ENCODE measurements at places on chromosomes 3 and 15.
A peak's percentile ranks its signal among the peaks of the same experiment; 100 is the strongest.

- DNase-seq, result peak; percentile 36
Measured at GRCh38 chr3:52831500-52832301, 1.2 kb upstream of the ITIH4 start.

DNA sequence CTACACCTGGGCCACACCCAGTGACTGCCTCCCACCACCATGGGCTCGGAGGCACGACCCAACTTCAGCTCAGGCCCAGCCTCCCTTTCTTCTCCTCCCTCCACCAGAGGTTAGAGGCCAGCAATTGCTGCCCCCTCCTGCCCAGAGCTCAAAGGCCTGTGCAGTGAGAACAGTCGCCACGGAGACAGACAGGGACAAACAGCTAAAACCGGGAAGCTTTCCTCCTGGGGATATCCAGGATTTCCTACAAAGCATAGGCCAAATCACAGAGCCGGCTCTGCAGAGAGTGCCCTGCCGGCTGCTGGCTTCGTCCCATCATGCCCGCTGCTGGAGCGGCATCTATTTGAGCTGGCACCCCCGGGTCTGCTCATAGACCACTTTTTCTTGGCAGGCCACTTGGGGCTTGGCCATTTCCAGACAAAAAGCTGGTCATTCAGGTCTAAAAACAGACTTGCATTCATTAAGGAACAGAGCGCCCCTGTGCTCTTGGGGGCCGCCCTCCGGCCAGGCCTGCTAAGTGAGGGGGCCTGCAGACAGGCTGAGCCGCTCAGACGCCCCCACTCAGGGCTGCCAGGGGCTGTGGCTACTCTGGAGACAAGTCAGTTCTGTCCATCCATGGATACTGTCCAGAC is 17.5 kb downstream of the GRAMD2A start:
- no peak for DNase-seq

GRCh38 chr3:57063032-57063431 is 2.6 kb downstream of the SPATA12 start:
- no peak for DNase-seq

DNA sequence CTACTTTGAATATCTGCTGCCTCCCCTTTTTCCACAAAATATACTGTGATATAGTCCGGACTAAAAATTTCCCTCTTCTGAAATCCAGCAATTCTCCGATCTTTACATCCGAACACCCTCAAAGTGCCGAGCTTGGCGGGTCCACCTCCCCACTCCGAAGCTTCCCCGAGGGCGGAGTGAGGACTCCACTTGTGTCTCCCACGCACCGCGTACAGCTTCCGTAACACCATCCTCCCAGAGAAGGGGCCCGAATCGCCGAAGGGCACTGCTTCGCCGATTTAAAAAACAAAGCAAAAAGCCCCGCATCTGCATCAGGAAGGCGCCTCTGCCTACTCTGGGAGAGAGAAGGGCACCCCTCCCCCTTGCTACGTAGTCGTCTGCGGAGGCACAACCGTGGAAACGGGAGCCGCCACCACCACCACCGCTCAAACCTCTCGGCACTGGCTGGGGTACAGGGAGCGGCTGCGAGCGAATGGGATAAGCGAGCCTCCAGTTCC is 551 bp downstream of the NCBP2 start:
- DNase-seq, result no peak

DNA sequence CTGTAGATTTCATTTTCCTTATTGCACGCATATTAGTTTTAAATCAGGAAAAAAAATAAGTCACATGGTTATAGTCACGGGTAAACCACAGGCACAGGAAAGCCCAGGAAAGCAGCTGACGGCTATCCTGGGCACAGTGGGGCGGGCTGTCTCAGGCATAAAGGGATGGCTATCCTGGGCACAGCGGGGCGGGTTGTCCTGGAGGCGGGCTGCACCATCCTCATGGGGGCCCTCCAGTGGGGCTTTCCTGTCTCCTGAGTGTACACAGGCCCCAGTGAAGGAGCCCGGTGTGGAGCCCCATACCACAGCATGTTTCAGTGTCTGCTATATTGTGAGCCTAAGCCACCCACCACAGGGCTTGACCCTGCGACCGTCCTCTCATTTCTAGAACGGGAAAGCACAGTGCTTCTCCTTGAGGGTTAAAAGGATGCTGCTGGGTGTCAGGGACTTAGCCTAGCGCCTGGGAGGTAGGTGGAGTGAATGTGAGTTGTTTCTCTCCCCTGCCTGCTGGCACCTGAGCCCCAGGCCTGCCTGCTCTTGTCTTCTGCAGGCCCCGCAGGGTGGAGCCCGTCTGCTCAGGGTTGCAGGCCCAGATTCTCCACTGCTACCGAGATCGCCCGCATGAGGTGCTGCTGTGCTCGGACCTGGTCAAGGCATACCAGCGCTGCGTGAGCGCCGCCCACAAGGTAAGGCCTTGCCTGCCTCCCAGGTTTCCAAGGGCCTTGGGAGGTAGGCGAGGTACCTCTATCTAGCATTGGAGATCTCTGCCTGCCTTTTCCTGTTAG is 25.9 kb upstream of the PLXNA1 start:
- DNase-seq, result no peak

- DNase-seq, result no peak
Measured at GRCh38 chr15:59801649-59802048, 112.5 kb upstream of the BNIP2 start.

- no peak for DNase-seq
Measured at GRCh38 chr3:175558261-175558660, 699.1 kb downstream of the NAALADL2 start.

GRCh38 chr3:2861120-2861519 is 249.1 kb downstream of the IL5RA start:
- no peak for DNase-seq

DNA sequence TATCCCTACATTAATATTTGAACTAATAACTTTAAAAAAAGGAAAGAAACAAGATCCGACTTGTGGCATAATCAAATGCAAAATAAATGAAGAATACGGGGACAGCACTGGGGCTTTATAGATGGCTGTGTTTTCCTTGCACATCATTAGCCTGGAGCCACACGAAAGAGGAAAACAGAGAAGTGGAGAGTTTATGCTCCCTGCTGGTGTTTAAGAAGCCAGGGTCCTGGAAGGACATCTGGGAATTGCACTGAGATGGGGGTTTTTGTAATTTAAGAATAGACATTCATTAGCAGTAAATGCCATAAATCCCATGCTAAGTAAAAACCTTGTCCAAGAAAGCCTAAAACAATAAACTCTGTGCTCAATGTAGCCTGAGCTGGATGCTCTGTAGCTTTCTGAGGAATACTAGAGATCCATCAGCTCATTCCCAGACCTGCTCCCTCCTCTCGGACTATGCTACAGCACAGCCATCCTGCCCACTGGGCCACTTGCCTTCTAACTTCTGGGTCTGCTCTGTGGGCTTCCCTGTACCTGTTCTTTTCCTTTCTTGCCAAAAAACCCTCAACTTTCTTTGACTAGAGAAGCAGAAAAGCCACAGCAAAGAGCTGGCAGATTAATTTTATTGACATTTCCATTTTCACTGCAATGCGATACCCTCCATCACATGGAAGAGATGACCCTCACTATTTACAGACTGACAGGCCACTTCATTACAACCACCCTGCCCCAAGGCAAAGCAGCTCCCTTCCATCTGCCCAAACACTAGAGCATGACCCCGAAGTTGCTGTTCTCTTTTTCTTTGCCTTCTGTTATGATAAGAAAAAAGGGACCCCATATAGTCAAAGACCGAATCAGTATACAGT is 62.3 kb downstream of the MEIS2 start:
- DNase-seq, result no peak

DNA sequence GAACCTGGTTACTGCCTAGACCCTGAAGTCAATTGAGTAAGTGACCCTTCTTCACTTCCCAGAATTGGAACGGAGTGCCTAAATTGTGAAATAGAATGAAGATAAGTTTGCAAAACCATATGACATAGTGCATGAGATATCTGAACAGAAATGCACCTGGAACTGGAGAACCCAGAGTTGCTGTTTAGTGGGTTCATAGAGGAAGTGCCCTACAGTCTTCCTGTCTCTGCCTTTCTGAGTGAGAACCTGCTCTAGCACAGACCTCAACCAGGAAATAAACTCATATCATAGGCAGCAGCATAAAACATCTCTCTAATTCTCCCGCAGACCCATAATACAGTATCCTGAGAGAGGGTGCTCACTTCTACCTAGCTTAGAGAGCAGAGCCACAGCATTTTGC is 82.9 kb downstream of the EOMES start:
- DNase-seq, result no peak

DNA sequence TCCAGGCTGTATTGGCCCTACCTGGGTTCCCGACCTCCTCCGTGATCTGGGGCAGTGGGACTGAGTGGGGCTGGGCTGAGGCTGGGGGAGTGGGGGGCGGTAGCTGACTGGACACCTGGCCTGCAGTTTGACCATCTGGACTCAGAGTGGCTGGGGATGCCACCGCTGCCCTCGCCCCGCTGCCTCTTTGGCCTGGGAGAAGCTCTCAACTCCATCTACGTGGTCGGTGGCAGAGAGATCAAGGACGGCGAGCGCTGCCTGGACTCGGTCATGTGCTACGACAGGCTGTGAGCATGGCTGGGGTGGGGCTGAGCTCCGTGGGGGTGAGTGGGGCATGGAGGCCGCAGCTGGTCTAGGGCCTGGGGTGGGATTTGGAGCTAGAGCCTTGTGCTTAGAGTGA is 2.7 kb downstream of the KLHL40 start:
- DNase-seq, result no peak

DNA sequence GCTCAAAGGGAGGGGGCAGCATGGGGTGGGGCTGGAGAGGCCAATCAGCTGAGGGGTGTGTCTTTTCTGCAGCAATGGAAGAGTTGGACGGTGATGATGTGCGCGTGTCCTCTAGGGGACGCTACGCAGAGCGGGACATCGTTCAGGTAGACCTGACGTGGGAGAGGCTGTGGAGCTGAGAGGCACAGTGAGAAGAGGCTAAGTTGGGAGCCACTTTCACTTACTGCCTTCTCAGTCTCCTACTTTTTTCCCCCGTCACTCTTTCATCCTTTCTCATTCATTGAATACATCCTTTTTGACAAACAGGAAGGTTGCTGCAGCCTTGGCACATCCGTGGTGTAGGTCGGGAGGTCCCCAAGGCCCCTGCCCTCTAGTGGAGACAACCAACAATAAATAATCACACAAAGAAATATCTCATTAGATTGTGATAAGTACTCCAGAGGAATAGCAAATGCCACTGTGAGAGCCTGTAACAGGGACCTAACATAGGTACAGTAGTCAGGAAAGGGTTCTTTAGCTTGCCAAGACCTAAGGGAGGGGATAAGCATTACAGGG is 4.4 kb upstream of the BRPF1 start:
- no peak for DNase-seq

- no peak for DNase-seq
Measured at GRCh38 chr3:45056608-45057301, 30.7 kb downstream of the CLEC3B start.

GRCh38 chr3:184513276-184514170 is 48.1 kb upstream of the EPHB3 start:
- peak; percentile 58 for DNase-seq

Measured in fibroblast of skin of left quadriceps (primary cell).